ENCODE measurements at places on chromosomes 7 and 10.

- no peak for DNase-seq
Observed at GRCh38 chr7:150824379-150825177, 24.0 kb downstream of the TMEM176A start.

DNA sequence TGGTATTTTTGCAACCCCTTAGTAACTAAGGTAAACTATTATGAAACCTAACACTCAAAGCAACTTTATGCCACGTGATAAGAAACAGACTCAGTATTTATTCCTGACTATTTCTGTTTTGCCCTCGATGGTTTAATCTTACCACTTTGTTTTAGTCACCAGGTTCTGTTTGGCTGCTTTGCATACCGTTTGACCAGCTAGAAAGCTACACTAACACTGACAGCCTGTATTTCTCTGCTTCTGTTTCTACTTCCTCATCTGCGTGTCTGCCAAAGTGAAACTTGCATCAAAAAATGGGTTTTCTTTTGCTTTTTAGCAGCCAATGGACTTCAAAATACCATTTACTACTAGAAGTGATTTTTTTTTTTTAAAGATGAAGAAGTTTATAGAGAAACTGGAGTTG is 802.5 kb downstream of the GRM8 start:
- no peak for DNase-seq

DNA sequence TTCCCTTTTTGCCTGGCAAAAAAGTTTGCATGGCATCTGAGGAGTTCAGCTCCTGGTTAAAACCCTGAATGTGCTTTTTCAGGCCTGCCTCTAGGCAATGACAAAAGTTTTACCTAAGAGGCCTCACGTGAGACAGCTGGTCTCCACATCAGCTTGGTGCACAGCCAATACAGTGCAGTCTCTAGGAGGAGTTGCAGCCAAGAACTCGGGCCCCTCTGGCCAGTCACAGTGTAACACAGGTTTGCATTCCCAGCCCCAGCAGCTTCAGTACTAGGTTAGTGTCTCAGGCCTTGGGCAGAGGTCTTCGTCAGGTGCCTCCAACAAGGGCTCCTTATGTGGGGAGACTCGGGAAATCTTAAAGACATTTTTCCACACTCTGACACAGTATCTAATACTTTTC is 771.7 kb downstream of the SORCS1 start:
- DNase-seq = no peak

GRCh38 chr10:73759512-73760115 is 15.4 kb downstream of the SEC24C start:
- DNase-seq = no peak

DNA sequence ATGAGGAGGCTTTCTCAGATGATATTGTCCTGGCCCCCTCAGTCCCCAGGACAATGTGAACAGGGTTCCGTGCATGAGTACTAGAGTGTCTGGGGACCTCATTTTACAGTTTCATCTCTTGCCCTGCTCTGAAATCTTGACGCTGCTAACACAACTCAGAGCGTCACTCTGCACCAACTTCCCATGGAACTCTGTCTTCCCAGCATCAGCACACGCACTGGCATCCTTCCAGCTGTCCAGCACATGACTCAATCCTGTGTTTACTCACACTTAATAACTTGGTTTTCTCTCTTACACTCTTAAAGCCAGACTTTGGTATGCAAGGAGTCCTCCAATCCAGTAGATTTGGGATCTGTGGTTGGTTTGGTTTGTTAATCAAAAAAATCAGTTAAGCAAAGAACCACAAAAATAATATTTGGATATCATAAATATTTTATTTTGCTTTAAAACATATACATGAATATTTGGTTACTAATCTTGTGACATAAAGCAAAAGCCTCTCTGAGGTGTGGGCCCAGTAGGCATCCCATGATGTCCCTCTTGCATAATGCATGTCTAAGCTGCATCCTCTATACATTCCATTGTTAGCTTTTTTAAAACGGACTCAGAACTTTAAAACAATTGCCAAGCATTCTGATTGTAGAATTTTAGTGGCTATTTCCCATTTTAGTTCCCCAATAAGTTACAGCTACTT is 131.0 kb downstream of the CXCL12 start:
- no peak for DNase-seq

Data from hematopoietic multipotent progenitor cell treated with erythropoietin and hydrocortisone succinate and interleukin-3 and kit ligand, for 17 days (in vitro differentiated cells).